ENCODE measurements at places on chromosomes 12 and 14.

DNA sequence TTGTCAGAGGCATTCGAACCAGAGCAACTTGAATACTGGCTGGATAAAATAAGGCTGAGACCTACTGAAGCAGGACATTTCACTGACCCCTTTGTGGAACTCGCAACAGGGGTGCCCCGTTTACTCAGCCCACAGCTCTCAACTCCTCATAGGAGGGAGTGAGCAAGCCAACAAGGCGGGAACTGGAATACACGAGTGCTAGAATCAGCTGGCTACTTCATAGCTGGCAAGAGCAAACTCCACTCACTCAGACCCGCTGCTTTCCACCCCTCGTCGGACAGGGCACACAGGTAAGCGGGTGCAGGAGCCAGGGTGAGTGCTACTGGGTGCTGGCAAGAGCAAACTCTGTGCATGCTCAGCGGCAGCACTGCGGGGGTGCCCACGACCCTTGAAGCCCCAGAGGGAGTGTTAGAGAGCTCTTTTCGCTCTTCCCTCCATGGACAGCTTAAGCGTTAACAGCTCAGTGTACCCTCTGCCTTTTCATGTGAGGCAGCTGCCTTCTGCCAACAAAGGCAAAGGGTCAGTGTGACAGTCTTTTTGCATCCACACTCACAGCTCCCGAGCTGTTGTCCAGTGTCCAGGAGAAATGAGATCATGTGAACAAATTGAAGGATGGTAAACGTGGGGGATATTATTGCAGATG is 15.7 kb downstream of the CAPZA3 start:
- no peak for DNase-seq

DNA sequence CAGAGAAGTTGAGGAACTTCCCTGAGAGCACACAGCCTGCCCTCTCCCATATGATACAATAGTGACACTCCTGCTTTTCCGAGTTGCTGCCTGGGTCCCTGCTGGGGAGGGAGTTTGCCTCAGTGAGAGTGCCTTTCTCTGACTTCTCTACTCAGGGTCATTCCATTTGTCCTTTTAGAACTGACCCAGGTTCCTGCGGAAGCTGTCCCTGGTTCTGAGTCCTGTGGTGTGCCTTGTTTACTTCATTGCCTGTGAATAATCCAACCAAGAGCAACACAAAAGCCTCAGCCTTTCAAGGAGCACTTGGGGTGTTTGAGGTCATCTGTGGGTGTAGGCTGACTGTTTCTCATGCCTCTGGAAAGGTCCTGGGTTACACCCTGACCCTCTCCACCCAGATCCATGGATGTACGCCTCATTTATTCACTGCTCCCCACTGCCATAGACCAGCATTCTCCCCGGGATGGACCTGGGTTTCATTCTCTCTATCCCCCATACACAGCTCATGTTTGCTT is 13.6 kb downstream of the SERPINA1 start:
- DNase-seq, result no peak

DNA sequence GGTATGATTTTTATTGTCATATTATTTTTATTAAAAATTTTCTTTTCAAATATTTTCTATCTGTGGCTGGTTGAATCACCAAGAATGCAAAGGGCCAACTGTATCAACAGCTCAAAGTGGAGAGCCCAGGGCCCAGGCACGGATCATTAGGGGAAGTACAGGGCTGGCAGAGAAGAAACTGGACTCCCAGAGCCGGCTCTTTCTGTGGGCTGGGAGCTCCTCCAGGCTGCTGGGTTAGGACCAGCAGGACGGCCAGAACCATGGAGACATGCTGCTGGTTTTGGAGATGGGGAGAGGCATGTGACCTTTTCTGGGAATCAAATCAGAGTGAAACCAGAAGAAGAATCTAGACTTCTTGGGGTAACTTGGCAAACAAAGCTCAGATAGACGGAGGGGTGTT is 220.5 kb downstream of the CACNA1C start:
- DNase-seq, result no peak

DNA sequence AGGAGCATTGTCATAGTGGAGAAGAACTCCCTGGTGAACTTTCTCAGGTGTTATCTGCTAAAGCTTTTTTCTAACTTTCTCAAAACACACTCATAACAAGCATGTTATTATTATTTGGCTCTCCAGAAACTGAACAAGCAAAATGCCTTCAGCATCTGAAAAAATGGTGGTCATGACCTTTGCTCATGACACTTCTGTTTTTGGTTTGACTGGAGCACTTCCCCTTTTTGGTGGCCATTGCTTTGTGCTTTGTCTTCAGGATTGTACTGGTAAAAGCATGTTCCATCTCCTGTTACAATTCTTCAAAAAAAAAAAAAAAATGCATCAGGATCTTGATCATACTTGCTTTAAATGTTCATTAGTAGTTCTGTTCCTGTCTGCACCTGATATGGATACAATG is 1241.6 kb upstream of the USP15 start:
- no peak for DNase-seq

DNA sequence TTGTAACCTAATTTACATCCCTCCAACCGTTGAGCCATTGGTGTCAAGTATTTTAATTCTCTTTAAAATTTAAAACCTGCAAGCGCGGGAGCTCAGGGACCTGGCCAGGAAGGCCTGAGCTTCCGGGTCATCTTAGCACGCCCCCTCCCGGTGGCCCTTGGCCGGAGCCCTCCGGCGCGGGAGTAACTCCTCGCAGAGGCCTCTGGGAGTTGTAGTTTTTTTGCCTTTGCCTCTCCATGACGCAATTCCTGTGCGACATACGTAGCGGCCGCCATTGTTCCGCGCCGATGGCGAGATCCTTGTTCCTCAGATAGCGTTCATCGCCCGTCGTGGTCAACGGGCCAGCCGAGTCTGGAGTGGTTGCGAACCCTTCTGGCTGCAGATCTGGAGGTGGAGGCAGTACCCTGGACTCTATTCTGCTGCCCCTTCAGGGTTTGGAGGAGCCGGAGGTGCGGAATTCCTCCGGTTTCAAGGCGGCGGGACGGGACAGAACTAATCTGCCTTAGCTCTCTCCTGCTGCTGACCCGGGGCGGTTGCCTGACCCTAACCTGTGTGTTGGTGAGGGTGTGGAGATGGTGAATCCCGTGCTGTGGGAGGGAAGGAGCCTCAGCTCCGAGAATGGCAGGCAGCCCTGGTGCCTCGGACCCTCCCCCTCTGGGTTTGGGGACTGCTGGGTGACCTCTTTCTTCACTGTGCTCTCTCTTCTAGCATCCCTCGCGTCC is at the start of gene ZNF268:
ZNF268 (plus strand) TSS at position 258 of the 722 bp plus-strand sequence. CDS start 503 bp downstream, outside the sequence.
- DNase-seq, result peak; percentile 76
